ENCODE measurements at places on chromosomes 4 and X.

- H3K4me3 ChIP-seq = no peak overlapping the region
- DNase-seq = no peak
- H3K4me1 ChIP-seq = no peaks in the 10 kb centered on the region
- H3K36me3 ChIP-seq = peaks cover 5% of the 10 kb centered on the region
- no peak overlapping the region for H3K27ac ChIP-seq
- peaks cover 26% of the 10 kb centered on the region for H3K27me3 ChIP-seq
These were observed 8.4 kb upstream of the SORCS2 start for GRCh38 chr4:7183780-7184460.

DNA sequence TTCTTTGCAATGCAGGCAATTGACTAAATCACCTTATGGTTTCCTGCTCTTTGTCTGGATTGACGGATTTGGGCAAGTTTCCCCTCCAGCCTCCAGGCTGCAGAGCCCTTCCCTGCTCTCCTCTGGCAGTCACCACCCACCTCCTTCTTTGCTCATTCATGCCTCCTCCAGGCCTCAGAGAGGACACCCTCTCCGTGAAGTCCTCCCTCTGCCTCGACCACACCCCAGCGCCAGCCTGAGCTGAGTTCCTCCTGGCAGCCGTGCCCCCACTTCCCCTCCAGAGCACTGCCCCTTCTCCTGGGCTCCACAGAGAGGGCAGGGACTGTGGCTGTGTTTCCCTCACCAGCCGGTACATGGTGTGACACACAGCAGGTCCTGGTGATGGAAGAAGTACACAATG is 53.7 kb downstream of the DCTD start:
- H3K27ac ChIP-seq = no peak overlapping the region
- DNase-seq = peak; percentile 67
- H3K4me1 ChIP-seq = peaks cover 25% of the 10 kb centered on the region
- no peak overlapping the region for H3K4me3 ChIP-seq

DNA sequence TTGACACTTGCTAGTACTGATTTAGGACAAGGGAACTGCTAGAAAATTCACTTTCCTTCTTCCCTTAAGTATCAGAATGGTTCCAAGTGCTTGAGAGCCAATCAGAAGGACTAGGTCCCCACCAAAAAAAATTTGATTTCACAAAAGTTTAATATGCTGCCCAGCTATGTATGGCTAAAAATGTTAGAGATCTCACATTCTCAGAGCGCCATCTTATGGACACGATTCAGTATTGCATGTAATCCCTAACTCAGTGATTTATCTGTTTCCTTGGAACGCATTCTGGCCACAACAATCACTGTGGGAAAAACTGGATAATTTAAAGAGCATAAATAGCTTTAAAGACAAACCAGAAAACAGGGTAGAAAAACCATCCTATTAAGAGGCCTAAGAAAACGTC is 255.1 kb upstream of the GPC4 start:
- no peaks in the 10 kb centered on the region for H3K36me3 ChIP-seq
- peaks cover 2% of the 10 kb centered on the region for H3K27me3 ChIP-seq
- H3K4me1 ChIP-seq = peaks cover 35% of the 10 kb centered on the region
- DNase-seq = no peak
- no peak overlapping the region for H3K4me3 ChIP-seq

DNA sequence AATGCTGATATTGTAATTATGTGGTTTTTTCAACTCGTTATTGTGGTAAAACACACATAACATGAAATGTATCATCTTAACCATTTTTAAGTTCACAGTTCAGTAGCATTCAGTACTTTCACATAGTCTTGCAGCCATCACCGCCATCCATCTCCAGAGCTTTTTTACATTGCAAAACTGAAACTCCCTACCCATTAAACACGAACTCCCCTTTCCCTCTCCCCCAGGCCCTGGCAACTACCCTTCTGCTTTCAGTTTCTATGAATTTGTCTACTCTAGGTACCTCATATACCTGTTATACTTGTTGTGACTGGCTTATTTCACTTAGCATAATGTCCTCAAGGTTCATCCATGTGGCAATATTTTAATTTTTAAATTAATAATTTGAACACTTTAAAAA is 380.6 kb downstream of the MAPK10 start:
- H3K27me3 ChIP-seq = no peaks in the 10 kb centered on the region
- H3K4me1 ChIP-seq = no peaks in the 10 kb centered on the region
- no peak overlapping the region for H3K27ac ChIP-seq
- DNase-seq = no peak
- H3K36me3 ChIP-seq = peaks cover 26% of the 10 kb centered on the region

Measured in chondrocyte (in vitro differentiated cells).